Stimulated activated CD4-positive, alpha-beta T cell treated with anti-CD3 and anti-CD28 coated beads, Interleukin-1b, Interleukin-23, amount 100 ng/mL, for 48 hours (primary cell): ENCODE measurements at places on chromosomes 13 and 19.
A peak's percentile ranks its signal among the peaks of the same experiment; 100 is the strongest.

GRCh38 chr19:46537136-46538097, 41.8 kb upstream of the PNMA8B start:
- peak; percentile 40 for DNase-seq

DNA sequence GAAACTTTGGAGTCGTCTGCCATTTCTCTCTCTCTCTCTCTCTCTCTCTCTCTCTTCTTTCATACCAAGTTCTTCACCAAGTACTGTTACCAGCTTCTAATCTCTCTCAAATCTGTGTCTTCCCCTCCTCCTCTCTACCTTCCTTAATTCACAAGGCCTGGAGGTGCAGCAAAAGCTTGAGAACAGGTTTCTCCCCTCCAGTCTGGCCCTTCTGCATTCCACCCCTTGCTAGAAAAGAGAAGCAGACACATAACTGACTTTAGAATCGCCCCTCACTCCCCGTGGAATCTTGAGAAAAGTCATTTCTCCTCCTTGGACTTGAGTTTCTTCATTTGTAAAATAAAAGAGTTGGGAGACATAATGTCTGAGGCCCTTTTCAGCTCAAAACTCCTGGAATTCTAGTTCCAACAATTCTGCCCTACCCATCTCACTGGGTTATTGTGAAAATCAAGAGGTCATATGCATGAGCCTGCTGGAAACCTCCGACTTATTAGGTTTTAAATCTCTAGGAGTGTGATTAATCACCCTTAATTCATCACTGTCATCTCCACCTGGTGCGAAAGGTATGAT, 20.4 kb downstream of the AMER2 start:
- DNase-seq, result no peak

GRCh38 chr13:58495668-58496067, 864.1 kb downstream of the PCDH17 start:
- no peak for DNase-seq

- no peak for DNase-seq
Measured at GRCh38 chr13:30391956-30392680, 30.2 kb upstream of the UBE2L5 start.

DNA sequence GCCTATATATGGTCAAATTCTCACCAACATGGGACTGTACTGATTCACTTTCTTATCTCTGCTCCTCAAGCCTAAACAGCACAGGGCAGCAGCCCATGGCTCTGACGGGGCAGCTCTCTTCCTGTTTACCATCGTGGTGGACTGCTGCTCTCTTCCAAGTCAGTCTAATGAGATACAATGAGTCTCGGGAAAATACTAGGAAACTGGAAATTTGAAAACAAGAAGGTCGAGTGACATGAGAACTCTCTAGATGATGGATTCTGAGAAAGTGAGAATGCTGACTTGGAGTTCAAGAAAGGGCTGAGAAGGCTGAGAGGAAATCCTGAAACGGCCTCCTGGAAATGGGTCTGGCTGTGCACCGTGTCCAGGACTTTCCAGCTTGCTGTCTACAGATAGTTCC, 122.8 kb upstream of the ARGLU1 start:
- no peak for DNase-seq

GRCh38 chr13:40207001-40207478, 459.4 kb downstream of the FOXO1 start:
- peak; percentile 36 for DNase-seq

- DNase-seq, result no peak
Measured at GRCh38 chr19:42246143-42246921, 3.9 kb upstream of the GSK3A start.

DNA sequence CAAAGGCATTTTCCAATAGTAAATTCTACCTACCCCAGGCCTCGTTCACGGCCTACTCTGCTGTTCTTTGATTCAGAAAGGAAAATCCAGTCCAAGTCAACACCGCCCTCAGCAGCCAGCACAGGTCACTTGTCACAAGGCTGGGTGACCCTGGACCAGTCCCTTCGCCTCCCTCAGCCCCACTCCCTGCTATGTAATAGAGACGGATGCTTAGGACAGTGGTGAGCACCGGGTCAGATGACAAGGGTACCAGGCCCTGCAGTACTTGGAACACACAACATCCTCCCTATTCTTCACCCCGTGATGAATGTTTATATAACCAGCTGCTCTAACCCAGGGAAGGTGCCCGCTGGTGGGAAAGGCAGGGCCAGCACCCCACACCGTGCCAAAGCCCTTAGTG, 14.3 kb downstream of the LATS2 start:
- no peak for DNase-seq

DNA sequence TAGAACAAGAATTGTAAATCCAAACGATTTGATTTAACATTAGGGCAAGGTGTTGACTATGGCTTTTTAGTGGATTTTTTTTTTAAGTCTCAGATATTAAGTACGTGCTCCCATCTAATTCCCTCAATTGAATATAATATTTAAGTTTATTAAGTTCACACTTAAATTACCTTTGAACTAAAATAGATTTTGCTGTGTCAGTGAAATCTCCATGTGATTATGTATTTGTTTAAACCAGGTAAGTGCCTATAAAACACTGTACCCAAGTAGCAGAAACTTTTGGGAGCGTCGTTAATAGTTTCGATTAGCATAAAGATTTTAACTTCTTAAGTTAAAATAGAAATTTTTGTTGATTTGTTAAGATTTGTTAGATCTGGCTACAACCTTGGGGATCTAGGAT, 1.6 kb downstream of the CLN5 start:
- DNase-seq, result no peak

DNA sequence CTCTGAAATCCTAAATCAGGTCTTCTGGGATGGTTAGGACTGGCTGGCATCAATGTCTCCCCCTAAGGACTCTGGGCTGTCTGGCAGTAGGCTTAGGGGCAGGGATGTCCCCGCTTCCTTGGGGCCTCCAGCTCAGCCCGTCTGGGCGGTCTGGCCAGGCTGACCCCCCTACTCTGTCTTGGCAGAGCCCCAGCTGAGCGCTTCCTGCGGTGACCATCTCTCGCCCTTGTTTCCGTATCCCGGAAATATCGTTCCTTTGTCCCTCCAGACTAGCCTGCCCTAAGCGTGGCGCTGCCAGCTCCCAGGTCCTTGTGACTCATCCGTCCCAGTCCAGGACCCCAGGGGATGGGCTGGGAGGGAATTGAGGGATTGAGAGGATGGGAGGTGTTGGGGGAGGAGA, 11.3 kb downstream of the GTPBP3 start:
- DNase-seq, result no peak

GRCh38 chr13:99197117-99197651, 3.5 kb upstream of the UBAC2 start:
- no peak for DNase-seq

GRCh38 chr13:111559612-111560403, 239.4 kb downstream of the TEX29 start:
- no peak for DNase-seq

GRCh38 chr19:29819986-29820385, 8.2 kb downstream of the CCNE1 start:
- DNase-seq, result no peak

DNA sequence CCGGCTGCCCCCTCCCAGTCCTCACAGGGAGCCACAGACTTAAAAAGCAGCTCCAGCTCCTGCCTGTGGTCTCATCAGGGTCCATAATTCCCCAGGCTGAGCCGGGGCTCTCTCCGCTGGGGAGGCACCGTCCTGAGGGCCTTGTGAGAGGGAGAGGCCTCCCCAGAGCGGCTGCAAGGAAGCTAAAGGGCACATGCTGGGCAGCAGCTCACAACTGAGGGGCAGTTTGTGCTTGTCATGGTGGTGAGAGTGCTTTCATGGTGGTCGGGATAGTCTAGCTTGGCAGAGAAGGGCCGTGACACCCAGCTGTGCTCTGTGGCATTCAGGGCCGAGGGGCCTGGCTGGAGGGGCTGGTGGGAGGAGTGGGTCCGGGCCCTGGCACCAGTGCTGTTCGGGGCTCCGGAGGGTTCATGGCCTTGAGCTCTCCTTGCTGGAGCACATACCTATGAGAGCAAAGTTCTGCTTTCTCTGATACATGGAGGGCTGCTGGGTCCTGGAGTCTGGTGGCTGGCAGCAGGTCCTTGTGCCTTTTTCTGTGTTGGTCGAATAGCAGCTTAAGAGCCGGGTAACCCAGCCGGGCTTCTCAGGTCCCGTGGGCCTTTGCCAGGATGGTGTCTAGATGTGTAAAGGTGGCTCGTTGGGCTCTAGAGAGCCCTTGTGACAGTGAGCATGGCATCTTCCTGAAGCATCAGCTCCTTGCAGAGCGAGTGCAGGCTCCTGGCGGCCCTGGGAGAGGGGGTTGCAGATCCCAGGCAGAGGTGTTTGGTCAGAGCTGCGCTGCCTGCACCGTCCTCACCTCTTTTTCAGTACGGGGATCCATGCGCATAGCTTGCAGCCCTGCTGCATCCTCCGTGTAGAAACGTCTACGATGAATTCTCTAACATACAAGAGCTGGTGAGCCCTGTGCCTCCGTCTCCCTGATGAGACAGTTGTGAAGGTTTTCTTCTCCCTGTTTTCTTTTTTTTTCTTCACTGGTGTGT, 8.8 kb downstream of the UPF1 start:
- no peak for DNase-seq

DNA sequence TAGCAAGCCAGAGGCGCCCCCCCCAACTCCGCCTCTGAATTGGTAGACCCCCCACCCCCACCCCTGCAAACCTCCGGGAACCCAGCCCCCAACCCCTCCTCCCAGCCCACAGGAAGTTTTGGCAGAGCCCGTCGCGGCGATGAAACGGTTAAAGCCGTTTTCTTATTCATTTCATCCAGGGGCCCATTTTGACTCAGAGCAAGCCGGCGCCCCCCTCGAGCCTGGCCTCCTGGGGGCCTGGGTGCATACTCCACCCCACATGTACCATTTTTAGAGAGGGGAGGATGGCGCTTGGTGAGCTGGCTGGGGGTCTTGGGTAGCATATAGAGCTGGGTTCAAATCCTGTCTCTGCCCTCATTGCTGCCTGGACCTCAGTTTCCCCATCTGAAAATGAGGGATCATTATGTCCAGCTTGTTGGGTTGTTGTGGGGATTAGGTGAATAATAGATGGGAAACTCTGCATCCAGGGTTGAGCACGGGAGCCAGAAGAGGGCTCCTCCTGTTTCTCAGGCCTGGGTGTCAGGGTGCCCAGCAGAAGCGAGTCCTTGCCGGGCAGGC, 7.9 kb upstream of the JUNB start:
- DNase-seq, result peak; percentile 83

DNA sequence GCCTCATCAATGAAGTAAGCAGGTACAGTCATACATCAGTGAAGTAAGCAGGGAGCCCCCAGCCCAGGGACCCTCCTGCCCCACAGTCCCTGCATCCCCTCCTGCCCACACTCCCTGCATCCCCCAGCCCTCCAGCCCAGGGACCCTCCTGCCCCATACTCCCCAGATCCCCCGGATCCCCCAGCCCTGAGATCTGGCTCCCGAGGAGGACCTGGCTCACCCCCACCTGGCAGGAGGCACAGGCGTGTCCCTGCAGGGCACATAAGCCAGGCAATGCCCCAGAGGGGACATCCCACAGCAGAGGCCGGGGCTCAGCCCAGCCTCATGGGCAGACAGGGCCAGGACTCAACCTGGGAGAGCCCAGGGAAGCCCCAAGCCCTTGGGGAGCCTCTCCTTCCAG, 53.6 kb upstream of the TPM4 start:
- DNase-seq, result no peak

GRCh38 chr13:46480131-46480530, 72.8 kb upstream of the LRCH1 start:
- no peak for DNase-seq

DNA sequence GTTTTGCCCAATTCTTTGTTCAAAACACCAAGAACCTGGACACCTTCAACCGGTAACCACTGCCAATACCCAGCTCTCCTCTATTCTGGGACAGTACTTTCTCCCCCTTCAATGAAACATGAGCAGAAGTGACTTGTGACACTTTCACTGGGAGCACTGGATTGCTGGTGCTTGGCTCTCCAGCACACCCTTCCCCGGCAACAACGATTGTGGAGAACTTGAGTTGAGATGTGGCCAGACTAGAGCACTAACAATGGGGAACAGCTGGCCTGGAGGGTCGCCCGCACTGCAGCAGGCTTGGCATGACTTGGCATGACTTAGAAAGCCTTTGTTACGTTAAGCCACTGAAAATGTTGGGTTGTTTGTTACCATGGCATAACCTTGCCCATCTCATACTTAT, 7.5 kb upstream of the B3GLCT start:
- DNase-seq, result no peak
